NCI-H1417 (cell line): ENCODE measurements at places on chromosomes 4 and X.

DNA sequence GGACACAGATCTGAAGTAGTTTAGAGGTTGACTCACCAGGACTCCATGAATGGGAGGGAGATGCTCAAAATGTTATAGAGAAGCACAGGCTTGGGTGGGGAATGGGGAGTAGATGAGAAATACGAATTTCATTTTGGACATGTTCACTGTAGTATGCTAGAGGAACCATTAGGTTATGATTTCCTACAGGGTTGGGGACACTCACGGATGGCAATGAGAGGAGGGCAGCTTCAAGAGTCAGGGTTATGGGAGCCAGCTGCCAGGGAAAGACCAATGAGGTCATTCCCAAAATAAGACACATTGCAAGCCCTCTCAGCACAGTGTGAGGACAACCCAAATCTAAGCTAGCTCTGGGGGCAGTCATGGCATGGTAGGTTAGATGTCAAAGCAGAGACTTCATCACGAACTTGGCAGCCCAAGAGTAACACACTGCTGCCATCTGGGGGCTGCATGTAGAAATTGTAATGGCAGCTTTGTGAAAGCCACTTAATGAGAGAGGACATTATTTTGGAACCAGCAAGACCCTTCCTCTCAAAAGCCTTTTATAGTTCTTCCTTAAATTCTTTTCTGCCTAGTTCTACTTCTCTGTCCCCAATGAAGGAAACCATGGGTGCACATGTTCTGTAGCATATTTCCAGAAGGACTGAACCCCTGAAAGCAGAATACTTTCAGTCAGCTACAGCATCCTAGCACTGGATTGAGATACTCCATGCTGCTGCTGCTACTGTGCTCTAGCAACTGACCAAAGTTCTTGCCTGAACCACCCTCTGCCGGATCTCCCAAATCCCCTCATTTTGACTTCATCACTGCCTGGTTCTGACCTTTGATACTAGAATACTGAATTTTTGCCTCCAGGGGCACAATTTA is 16.2 kb upstream of the ZCCHC12 start:
- DNase-seq = peak; percentile 35

DNA sequence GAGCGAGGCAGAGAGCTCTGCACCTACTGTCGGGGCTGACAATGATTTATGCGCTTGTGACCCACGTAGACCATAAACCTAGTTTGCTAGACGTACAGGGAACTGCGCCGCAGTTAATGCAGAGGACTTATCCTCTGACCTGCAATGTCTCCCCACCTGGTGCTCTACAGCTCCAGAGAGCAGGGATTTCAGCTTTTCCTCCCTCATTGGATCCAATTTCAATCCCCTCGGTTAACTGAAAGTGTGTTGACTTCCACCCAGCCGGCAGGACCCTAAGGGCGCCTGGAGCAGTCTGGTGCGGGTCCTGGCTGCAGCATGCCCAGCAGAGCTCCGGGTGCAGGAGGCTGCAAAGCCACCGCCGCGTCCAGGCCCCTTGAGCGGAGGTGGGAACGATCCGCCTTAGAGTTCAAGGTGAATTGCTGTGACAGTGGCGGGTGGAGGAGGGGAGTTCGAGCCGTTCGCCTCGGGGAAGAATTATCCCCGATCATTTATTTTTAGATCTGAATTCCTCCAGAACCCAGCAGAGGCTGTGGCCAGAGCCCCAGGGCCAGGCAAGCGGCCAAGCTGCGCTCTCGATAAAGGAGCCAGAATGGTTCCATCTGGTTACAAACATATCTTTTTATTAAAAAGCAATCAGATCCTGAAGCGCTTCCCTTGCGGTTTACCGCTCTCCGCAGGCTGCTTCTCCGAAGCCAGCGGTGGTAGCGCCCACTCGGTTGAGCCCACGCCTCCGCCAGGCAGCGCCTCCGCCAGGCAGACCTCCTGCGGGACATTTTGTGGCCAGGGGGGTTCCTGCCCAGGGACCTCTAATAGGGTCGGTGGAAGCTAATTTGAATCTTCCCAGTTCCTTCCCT is 66.0 kb downstream of the FBXO8 start:
- DNase-seq = no peak

GRCh38 chr4:15162465-15163283 is 160.4 kb downstream of the CPEB2 start:
- DNase-seq = no peak

DNA sequence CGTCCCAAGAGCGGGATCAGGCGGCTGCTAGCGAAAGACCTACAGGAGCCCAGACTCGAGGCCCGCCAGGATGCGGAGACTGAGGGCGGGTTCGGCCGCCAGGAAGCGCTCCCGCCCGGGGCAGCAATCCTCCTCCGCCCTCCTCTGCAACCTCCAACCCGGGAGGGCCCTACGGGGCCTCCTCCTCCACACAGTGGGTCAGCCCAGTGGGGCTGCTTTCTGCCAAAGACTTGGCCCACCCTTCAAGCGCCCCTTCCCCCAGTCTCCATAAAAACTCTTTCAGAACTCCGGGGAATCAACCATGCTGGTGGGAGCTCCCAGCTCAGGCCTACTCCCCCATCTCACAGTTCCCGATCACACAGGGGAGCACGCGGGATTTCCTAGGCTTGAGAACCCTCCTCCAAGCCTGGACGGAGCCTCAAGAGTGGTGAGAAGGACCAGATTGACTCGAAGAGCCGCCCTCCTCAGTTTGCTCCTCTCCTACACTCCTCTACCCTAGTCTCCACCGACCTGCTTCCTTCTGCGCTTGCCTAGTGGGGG is 77.5 kb downstream of the RLIM start:
- no peak for DNase-seq

GRCh38 chr4:98092833-98093439 is 50.3 kb downstream of the STPG2 start:
- peak; percentile 60 for DNase-seq
